H1 (cell line): ENCODE measurements at places on chromosomes 2 and 18.

GRCh38 chr18:38009320-38009719, 443.7 kb upstream of the CELF4 start:
- H3K27me3 ChIP-seq = no peaks in the 10 kb centered on the region
- H3K27ac ChIP-seq = no peak overlapping the region
- DNase-seq = no peak
- H3K36me3 ChIP-seq = no peaks in the 10 kb centered on the region
- no peak overlapping the region for H3K4me3 ChIP-seq

DNA sequence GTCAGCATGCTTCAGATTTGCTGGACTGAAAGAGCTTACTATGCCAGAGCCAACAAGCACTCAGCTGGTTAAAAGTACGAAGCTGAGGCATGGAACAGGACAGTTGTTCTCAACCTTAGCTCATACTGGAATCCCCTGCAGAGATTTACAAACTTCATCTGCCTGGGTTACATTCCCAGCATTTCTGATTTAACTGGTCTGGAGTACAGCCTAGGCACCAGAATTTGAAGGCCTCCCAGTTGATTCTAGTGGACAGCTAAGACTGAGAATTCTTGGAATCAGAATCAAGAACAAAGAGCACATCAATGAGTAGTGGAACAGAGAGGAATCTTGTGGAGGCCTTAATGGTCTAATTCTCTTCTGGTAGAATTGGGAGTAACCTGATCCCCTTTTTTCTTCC, 298.2 kb upstream of the NXPH2 start:
- no peak overlapping the region for H3K4me3 ChIP-seq
- H3K4me1 ChIP-seq = peaks cover 8% of the 10 kb centered on the region; the same call in 1 of the 2 replicates
- no peak for DNase-seq
- no peaks in the 10 kb centered on the region for H3K27me3 ChIP-seq
- no peaks in the 10 kb centered on the region for H3K36me3 ChIP-seq
- no peak overlapping the region for H3K27ac ChIP-seq

DNA sequence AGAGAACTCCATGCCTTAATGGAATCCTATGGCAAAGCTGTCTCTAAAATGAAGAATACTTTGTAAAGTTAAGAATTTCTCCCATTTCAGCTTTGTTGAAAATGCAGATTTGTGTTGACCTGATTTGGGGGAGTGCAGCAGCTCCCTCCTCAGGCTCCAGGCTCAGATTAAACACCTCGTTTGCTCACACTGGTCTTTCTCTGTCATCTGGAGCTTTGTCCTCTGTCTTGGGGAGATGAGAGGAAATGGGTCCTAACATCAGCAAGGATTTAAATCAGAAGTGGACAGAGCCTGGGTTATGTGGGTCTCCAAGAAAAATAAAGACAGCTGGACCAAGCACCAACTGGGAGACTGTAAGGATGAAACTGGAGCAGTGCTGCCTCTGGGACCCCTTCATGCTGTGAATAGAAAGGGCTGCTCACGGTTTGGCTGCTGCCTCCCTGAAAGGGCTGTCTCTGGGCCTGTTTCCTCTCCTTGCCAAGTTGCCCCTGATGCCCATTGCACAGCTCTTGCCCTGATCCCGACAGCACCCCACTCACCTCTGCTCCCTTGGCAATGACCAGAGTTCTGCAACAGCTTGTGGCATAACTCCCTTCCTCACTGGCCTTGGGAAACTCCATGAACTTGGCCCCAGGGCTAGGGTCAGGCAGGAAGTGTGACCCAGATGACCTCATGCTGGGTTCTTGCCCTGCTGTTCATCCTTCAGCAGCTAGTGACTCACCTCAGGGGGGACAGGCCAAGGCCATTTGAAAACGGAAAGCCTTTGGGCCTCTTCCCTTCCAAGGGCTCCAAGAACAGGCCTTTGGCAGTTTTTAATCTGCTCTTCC, 197.2 kb downstream of the CYP26B1 start:
- H3K27me3 ChIP-seq = no peaks in the 10 kb centered on the region
- no peak overlapping the region for H3K27ac ChIP-seq
- DNase-seq = no peak
- H3K4me3 ChIP-seq = no peak overlapping the region
- no peaks in the 10 kb centered on the region for H3K4me1 ChIP-seq
- H3K36me3 ChIP-seq = no peaks in the 10 kb centered on the region

DNA sequence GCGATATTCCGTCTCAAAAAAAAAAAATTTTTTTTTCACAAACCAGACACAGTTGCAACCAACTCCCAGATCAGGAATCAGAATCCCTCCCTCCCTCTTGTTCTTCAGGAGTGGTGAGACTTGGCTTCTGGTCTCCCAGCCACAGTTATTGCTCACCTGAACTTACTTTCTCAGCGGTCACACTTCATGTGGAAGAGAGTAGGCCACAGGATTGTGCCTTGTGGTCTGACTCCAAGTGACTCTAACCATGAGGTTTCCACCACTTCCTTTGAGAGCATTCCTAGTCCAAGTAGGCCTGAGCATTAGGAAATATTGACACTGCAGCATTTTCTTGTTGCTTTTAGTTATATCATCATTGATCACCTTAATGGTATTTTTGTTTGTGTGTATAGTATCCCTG, 12.1 kb downstream of the FMNL2 start:
- DNase-seq = no peak
- H3K4me3 ChIP-seq = no peak overlapping the region
- H3K27me3 ChIP-seq = no peaks in the 10 kb centered on the region
- no peaks in the 10 kb centered on the region for H3K4me1 ChIP-seq
- no peaks in the 10 kb centered on the region; the same call in 1 of the 2 replicates for H3K36me3 ChIP-seq

GRCh38 chr18:10145546-10145945, 231.7 kb downstream of the VAPA start:
- no peaks in the 10 kb centered on the region for H3K36me3 ChIP-seq
- no peaks in the 10 kb centered on the region; the same call in 1 of the 2 replicates for H3K27me3 ChIP-seq
- no peak for DNase-seq
- H3K4me1 ChIP-seq = no peaks in the 10 kb centered on the region
- no peak overlapping the region for H3K27ac ChIP-seq

- H3K4me3 ChIP-seq = no peak overlapping the region
- H3K27me3 ChIP-seq = no peaks in the 10 kb centered on the region
- H3K27ac ChIP-seq = no peak overlapping the region
- DNase-seq = no peak
These were observed 4.0 kb downstream of the BAZ2B start for GRCh38 chr2:159612255-159612901.

DNA sequence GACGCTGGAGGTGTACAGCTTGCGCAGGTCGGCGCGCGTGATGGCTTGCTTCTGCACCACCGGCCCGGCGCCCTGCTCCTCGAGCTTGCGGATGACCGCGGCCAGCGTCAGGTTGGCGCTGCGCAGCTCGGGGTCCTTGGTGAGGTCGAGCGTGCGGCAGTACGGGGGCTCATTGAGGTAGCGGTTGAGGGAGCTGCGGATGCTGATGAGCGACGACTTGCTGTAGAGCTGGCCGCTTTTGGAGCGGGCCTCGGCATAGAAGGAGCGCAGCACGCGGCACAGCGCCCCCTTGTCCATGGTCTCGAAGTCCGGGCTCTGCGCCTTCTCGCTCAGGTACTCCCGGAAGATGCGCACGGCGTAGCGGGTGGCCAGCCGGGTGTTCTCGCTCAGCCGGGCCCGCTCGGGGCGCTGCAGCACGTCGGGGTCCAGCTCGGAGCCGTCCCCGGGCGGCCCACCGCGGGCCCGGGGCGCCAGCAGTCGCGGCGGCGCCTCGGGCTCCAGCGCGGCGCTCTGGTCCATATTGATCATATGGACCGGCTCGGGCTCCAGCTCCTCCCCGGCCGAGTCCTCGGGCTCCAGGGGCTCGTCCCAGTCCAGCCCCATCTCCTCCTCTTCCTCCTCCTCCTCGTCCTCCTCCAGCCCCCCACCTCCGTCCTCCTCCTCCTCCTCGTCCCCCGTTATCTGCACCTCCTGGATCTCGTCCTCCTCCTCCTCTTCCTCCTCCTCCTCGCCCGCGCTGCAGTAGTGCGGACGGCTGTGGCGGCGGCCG, 523 bp downstream of the KCTD1 start:
- DNase-seq = no peak
- H3K4me1 ChIP-seq = peaks cover 3% of the 10 kb centered on the region
- peak overlapping the region; percentile 56 for H3K4me3 ChIP-seq
- no peaks in the 10 kb centered on the region for H3K36me3 ChIP-seq
- no peak overlapping the region for H3K27ac ChIP-seq

DNA sequence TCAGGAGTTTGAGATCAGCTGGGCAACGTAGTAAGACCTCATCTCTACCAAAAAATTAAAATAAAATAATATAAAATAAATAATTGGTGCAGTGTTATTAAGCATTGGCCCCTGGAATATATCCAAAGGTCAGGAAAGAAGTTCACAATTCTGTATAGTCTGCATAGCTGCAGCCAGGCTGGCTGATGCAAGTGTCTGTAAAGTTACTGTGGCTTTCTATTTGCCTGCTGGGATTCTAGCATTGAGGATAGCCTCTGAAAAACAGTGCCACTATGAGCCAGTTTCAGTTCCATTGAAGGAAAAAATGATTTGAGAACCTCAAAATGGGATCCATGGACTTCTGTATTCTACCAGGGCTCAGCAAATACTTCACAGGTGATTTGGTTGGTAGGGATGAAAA, 208.6 kb downstream of the PARD3B start:
- no peak for DNase-seq
- H3K27ac ChIP-seq = no peak overlapping the region
- H3K4me3 ChIP-seq = no peak overlapping the region
- no peaks in the 10 kb centered on the region for H3K4me1 ChIP-seq

- DNase-seq = no peak
- H3K36me3 ChIP-seq = no peaks in the 10 kb centered on the region
- no peak overlapping the region for H3K27ac ChIP-seq
- no peaks in the 10 kb centered on the region for H3K4me1 ChIP-seq
These were observed 290.7 kb downstream of the CYP26B1 start for GRCh38 chr2:71856773-71857525.

- no peaks in the 10 kb centered on the region for H3K27me3 ChIP-seq
- DNase-seq = no peak
These were observed 459.4 kb upstream of the MC4R start for GRCh38 chr18:60831971-60832370.

DNA sequence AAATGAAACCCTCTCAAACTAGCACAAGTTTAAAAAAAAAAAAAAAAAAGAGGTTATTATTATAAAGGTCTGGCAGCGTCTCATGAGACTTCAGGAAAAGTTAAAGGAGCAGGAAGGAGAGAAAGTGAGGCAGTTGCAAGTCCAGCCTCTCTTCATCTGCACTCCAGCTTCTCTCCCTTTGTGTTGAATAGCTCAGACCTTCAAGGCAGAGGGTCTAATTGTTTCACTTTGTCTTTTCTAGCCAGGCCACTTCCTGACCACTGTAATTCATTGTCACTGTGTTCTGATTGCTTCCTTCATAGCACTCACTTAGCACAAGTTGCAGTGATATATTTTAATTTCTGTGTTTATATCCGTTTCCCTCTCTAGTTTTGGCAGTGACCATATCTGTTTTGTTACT, 99.9 kb downstream of the SPATS2L start:
- H3K4me3 ChIP-seq = no peak overlapping the region
- no peak overlapping the region for H3K27ac ChIP-seq
- no peak for DNase-seq
- H3K27me3 ChIP-seq = no peaks in the 10 kb centered on the region

GRCh38 chr18:77822632-77823031, 573.0 kb downstream of the GALR1 start:
- H3K36me3 ChIP-seq = no peaks in the 10 kb centered on the region
- H3K27ac ChIP-seq = no peak overlapping the region
- no peak overlapping the region for H3K4me3 ChIP-seq
- DNase-seq = no peak
- H3K4me1 ChIP-seq = no peaks in the 10 kb centered on the region

DNA sequence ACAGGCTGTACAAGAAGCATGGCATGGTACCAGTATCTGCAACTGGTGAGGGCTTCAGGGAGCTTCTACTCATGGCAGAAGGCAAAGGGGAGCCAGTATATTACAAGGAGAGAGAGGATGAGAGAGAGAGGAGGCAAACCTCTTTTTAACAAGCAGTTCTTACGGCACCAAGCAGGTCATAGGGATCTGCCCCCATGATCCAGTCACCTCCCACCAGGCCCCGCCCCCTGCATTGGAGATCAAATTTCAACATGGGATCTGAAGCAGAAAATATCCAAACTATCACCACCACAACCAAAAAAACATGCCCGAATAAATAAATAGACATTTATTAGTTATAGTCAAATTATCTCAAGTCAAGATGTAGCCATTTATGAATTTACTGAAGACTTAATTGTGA, 14.5 kb upstream of the SLC35F5 start:
- H3K27ac ChIP-seq = no peak overlapping the region
- H3K4me1 ChIP-seq = no peaks in the 10 kb centered on the region
- no peaks in the 10 kb centered on the region for H3K27me3 ChIP-seq
- DNase-seq = no peak

- H3K4me3 ChIP-seq = no peak overlapping the region
- no peak overlapping the region for H3K27ac ChIP-seq
- DNase-seq = no peak
- H3K27me3 ChIP-seq = no peaks in the 10 kb centered on the region
- no peaks in the 10 kb centered on the region for H3K36me3 ChIP-seq
These were observed 528.8 kb downstream of the STK39 start for GRCh38 chr2:167718560-167718959.

DNA sequence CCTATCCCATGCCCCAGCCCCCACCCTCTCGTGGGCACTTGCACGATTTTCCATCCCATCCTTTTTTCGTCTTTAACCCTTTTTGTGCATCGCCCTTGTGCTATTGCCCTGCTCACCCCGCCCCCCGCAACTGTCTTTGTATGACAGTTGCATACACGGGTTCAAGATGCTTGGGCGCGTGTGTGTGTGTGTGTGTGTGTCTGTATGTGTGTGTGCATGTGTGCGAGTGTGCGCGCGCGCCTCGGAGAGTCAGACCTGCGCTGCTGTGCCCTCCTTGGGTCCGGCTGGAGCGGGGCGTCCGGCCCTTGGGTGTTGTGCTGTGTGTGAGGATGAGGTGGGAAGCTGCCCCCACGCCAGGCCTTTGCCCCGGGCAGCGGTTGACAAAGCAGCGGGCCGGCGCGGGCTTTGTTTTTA, 230.7 kb downstream of the HAUS1 start:
- no peak overlapping the region for H3K27ac ChIP-seq
- peaks cover 16% of the 10 kb centered on the region for H3K27me3 ChIP-seq
- H3K4me3 ChIP-seq = peak overlapping the region; percentile 67
- H3K4me1 ChIP-seq = peaks cover 28% of the 10 kb centered on the region
- no peaks in the 10 kb centered on the region for H3K36me3 ChIP-seq

- no peaks in the 10 kb centered on the region for H3K36me3 ChIP-seq
- H3K27ac ChIP-seq = no peak overlapping the region
- no peaks in the 10 kb centered on the region for H3K27me3 ChIP-seq
- H3K4me1 ChIP-seq = no peaks in the 10 kb centered on the region
These were observed 24.8 kb upstream of the GALNT14 start for GRCh38 chr2:31163011-31163539.

GRCh38 chr2:119756837-119757236, 2.9 kb upstream of the PTPN4 start:
- H3K4me3 ChIP-seq = no peak overlapping the region
- H3K36me3 ChIP-seq = no peaks in the 10 kb centered on the region
- DNase-seq = no peak
- H3K27ac ChIP-seq = no peak overlapping the region
- peaks cover 8% of the 10 kb centered on the region for H3K4me1 ChIP-seq

GRCh38 chr2:120830096-120830830, 94.6 kb downstream of the GLI2 start:
- no peaks in the 10 kb centered on the region for H3K36me3 ChIP-seq
- H3K4me1 ChIP-seq = peaks cover 9% of the 10 kb centered on the region
- no peak for DNase-seq
- no peak overlapping the region for H3K4me3 ChIP-seq
